ENCODE measurements at places on chromosomes 3 and 15.
A peak's percentile ranks its signal among the peaks of the same experiment; 100 is the strongest.

DNA sequence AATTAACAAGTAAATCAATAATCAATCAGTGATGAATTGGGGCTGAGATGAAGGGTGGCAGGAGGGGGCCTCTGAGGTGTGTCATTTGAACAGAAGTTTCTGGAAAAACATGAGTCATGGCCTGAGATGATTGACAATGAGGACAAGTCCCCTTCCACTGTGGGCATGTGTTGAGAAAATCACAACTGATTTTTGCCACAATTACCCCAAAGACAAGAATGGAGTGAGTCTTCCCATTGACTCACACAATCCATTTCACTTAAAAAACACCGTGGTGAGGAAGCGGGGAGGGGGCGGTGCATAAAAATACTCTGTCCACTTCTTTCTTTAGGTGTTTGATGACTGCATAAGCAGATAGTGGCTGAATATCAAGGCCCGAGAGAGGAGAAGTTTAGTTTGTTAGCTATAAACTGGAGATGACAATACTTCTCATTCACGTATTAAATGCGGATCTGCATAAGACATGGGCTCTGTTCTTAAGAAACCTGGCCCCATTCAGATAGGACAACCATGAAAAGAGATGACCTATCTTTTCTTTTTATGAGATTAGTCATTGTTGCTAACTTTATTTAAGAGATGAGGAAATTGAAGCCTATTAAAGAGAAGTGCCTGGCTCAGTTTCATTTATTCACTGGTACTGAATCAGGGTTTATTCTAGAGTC, 34.7 kb downstream of the SHC4 start:
- DNase-seq, result no peak

- no peak for DNase-seq
Observed at GRCh38 chr3:197465996-197466549, 89.7 kb downstream of the BDH1 start.

DNA sequence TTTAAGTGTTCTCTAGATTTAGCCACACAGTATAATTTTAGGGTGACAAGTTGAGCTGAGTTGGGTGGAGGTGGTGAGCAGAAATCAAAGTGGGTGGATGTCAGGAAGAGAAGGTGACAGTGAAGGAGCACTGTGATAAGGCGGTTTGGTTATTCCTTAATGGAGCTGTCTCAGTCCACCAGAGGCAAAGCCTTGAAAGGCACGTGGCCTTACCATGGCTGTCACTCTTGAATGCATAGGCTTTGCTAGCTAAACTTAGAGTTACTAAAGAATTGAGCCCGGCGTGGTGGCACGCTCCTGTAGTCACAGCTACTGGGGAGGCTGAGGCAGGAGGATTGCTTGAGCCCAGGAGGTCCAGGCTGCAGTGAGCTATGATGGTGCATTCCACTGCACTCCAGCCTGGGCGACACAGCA, 560 bp upstream of the TTLL13 start:
- DNase-seq, result no peak

- DNase-seq, result no peak
Observed at GRCh38 chr15:34883042-34883441, 86.5 kb downstream of the AQR start.

- DNase-seq, result peak; percentile 43
Observed at GRCh38 chr15:27017168-27017809, 46.3 kb downstream of the GABRG3 start.

DNA sequence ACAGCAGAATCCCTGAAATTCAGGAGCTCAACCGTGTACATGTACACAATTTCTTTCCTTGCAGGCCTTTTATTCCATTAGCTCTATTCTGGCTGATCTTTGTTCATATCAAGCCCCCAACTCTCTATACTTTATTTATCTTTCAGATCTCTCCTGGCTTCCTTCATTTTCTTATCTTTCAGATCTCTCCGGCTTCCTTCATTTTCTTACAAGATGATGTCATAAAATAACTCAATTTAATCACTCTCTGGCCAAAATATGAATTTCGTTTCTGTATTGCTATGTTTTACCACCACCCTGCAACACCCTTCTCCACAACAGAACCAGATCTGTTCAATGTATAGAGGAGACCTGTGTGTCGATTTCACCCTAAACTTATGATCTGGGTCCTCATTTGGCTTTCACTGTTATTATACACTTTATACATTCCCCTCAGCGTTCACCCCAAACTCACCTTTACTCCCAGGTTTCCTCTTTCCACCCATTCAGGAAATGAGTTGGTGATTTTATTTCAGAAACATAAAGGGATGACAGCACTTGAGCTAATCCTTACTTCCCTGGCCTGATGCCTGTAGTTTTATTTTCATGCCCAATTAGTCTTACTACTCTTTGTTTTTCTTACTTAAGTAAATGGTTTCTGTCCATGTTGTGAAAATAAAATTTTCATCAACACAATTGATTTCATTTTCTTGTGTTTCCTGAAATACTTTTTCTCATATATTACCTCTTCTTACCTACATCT, 195.5 kb downstream of the BCHE start:
- no peak for DNase-seq

DNA sequence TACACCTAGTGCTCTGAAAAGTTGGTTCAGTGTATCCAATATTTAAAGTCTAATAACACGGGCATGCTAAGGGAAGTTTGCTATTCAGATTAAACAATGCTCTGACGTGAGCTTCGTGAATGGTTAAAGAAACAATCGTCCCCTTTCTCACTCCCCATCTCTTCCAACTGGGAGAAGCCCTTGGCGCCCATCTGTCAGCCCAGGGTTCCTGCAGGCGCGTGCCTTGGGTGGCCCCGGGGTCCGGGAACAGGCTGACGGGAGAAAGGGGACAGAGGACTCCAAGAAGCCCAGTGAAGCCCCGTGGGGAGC, 413 bp downstream of the SEC22C start:
- no peak for DNase-seq

DNA sequence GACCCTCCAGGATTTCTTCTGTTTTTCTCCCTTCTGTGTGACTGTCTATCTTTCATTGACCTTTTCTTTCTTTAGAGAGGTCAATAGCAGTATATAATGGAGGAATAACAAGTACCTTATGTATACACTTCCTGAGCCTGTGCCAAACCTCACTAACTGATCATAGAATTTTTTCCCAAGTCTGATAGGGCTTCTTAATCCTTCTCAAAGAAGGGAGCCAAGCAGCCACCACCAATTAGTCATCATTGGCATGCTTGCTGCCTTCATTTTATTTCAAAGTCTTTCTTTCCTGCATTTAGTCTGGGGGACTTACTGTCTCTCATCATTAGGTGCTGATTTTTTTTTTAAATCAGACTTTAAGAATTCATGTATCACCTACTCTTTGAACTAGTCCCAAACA, 327.0 kb downstream of the FEZF2 start:
- DNase-seq, result no peak

DNA sequence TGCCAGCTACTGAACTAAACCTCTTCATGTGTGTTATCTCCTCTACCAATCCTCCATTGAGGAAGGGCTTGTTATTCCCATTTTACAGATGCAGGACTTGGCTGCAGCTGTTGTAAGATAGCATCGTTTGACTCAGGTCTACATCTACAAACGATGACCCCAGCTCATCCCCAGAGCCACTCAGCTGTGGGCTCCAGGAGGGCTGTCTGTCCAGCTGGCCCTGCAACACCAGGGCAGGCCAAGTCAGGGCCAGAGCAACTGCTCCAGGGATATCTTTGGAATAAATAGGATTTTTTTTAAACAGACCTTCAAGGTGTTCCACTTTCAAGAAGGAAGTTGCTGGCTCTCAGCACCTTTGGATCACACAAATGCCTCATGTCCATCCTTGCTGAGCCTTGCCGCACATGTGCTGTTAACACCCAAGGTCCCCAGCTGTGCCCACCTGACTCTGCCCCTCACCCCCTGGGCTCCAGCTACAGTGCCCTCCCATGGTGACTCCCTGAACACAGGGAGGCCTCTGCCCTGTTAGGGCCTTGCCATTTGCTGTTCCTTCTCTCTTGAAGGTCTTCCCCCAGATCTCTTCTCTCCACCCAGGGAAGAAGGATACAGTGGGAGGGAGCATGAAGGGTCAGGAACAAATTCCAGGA, 31.0 kb downstream of the ALDH1L1 start:
- no peak for DNase-seq

GRCh38 chr15:28903555-28903954, 17.8 kb downstream of the APBA2 start:
- peak; percentile 18 for DNase-seq

- DNase-seq, result no peak
Observed at GRCh38 chr3:189570916-189571315, 60.3 kb upstream of the TP63 start.

DNA sequence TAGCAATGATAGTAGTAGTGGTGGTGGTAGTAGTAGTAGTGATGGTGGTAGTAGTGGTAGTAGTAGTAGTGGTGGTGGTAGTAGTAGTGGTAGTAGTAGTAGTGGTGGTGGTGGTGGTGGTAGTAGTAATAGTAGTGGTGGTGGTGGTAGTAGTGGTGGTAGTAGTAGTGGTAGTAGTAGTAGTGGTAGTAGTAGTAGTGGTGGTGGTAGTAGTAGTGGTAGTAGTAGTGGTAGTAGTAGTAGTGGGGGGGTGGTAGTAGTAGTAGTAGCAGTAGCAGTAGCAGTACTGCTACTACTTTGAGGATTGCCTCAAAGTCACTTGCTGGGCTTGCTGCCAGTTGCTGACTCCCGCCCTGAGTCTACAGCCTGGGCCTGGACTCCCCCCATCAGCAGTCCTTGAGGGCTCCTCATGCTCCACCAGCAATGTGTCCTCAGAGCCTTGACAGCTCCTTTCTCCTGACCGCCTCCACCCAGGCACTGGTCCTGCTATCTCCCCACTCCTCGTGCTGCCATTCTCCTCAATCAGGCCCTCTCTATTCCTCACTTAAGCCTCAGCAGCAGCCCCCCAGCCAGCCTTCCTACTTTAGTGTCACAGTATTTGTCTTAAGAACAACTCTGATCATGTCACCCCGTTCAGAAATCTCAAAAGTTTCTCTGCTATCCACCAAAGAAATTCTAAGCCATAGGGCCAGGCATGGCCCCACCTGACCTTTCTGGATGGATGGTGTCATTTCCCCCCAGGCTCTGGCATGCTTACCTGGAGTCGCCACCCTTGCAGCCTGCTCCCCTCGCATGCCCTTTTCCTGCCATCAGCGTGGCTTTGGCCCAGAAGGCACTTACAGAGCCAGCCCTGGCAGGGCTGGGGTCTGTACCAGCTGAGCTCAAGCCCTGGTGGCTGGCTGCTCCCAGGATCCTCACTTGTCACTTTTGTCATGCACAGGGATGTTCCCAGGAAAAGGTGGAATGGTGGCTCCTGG, 45.6 kb downstream of the DLEC1 start:
- DNase-seq, result peak; percentile 3

GRCh38 chr3:14467814-14468620, 65.6 kb downstream of the SLC6A6 start:
- DNase-seq, result peak; percentile 60

DNA sequence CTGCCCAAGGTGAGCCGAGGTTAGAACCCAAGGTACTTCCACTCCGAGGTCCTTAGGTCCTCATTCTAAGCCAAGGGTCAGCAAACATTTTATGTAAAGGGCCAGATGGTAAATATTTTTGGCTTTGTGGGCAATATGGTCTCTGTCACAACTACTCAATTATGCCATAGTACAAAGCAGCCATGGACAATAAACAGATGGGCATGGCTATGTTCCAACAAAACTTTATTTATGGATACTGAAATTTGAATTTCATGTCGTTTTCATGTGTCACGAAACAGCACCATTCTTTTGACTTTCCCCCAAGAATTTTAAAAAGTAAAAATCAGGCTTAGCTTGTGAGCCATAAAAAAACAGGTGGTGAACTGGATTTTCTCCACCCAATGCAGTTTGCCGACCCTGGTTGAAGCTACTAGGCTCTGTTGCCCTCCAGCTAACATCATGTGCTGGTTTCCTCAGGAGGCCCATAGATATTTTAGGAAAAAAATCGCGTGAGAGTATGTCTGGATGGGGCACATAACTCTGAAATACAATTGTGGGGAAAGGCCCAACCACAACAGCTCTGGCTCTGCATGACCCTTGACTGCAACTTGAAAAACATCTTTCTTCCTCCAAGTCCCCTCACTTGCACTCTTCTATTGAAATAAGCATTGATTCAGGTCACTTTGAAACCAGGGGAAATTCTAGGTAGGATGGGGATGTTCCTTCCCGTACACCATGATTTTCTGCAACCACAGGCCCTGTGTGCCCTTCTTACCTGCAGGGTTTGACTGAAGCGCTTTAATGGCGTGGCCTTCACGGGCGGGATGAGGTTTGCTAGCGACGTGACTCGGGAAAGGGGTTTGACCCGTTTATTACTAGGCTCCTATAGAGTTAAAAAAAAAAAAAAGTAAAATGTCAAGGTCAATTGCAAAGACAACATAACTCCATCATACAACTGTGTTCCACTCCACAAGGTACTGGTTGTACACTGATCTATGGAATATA, 28.5 kb downstream of the ARHGEF3 start:
- DNase-seq, result peak; percentile 44

DNA sequence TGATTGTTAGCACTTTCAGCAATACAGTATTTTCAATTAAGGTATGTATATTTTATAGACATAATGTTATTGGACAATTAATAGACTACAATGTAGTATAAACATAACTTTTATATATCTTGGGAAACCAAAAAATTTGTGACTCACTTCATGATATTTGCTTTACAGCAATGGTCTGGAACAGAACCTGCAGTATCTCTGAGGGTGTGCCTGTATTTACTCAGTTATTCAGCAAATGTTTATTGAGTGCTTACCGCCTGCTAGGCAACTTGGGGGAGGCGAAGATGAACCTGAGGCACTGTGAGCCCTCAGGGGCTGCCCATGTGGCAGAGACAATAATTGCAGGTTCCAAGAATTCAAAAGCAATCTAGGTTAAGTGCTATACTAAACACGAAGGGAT, 144.8 kb downstream of the GABRB3 start:
- DNase-seq, result no peak

DNA sequence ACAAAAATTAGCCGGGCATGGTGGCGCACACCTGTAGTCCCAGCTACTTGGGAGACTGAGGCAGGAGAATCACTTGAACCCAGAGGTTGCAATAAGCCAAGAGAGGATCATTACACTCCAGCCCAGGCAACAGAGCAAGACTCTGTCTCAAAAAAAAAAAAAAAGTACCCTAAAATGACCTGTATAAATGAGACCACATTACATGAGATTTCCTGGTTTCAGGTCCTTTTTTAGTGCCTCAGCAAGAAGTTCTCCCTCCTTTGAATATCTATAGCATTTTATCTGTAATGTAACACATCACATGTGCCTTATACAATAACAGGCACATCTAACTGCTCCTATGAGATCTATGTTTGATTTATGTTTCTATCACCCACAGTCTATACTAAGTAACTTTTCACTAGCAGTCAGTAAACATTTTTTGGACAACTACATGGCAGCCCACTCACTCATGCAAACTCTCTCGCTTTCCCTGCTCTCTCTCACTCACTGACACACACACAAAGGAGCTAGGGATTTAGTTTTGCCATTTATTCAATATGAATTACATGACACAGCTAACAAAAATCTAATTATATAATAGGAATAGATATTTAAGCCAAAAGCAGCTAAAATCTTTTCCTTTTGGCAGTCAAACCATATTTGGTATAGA, 34.1 kb downstream of the ADAM10 start:
- DNase-seq, result no peak

DNA sequence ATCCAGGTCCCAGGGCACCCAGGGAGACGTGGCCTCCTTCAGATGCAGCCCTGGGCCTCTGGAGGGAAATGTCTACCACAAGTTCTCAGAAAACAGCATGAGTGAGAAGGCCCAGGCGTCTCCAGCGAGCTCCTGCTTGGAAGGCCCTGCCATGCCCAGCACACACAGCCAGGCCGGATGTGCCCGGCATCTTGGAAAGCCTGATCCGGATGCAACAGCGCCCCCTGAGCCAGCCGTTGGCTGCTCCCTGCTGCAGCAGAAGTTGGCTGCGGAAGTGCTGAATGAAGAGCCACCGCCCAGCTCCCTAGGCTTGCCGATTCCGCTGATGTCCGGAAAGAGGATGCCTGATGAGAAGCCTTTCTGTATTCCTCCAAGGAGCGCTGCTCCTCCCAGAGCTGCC, 856 bp downstream of the NPAP1 start:
- no peak for DNase-seq
